SW480 (cell line): ENCODE measurements at places on chromosomes 1 and 21.

GRCh38 chr21:39315603-39316445 is 2.4 kb upstream of the BRWD1 start:
- DNase-seq: no peak

DNA sequence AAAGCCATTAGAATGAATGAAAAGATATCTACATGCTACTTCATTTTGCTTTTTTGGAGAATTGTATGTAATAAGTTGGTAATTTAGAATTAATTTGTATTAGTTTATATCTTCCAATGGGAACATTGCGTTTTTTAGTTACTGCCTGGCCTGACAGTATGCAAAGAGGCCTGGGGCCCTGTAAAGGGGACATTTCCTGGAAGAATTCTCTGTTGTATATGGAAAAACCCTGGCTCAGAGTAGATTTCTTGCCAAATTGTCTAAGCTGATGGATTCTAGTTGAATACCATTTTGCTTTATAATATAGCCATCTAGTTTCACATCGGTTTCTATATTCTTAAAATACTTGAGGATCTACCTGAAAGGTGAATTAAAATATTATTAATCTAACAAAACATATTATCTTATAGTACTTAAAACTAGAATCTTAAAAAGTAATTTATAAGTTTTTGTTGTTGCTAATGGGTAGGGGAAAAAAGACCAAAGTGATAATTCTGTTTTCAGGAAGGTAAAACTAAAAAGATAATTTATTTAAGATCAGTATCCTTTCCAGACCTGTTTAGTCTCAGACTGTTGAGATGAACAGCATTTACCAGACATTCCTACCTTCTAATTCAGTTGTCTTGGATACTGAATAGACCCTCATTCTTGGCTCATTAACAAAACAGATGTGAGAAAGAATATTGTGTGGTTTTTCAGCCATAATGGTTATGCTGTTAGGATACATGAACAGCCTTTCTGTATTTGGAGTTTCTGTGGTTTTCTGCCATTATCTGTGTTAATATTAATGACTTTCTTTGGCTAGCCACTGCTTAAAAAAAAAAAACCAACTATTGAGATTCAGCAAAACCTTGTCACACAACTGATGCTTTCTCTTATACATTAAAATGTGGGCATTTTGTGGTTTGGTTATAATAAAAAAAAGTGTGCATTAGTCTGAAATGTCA is 4.8 kb downstream of the AGO3 start:
- no peak for DNase-seq

DNA sequence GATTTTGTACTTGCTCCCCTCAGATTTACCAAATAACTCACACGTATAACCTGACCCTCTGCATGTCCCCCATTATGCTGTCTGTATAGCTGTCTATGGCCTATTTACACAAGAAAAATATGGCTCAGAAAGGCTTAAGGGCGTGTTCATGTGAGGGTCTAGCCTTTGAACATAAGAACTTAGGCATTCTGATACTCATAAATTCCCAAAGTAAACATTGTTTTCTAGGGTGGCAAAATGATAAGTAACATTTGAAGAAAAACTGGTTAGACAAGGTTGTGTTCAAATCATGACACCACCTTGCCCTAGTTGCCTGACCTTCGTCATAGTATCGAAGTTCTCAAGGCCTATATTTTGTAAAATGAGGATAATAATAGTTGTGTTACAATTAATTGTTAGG is 394.6 kb downstream of the LRRIQ3 start:
- DNase-seq: no peak

DNA sequence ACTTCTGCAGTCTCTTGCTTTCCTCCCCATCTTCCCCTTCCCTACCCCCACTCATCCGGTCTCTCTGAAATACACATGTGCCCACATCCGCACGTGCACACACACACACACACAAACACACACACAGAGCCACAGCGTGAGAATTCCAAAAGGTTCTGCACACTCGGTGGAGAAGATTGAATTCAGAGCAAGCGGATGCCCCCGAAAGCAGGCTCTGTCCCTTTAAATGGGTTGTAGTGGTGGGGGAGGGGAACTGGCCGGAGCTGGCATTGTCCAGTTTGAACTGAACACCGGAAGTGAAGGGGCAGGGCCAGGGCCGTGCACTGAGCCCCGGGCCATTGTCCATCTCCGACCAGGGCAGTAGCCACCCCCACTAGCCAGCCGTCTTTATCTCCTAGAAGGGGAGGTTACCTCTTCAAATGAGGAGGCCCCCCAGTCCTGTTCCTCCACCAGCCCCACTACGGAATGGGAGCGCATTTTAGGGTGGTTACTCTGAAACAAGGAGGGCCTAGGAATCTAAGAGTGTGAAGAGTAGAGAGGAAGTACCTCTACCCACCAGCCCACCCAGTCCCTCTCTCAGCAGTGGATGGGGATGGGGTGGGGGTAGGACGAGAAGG is 1.3 kb upstream of the LIN28A start:
- no peak for DNase-seq

- no peak for DNase-seq
Observed at GRCh38 chr1:55928576-55928975, 650.8 kb downstream of the PLPP3 start.

DNA sequence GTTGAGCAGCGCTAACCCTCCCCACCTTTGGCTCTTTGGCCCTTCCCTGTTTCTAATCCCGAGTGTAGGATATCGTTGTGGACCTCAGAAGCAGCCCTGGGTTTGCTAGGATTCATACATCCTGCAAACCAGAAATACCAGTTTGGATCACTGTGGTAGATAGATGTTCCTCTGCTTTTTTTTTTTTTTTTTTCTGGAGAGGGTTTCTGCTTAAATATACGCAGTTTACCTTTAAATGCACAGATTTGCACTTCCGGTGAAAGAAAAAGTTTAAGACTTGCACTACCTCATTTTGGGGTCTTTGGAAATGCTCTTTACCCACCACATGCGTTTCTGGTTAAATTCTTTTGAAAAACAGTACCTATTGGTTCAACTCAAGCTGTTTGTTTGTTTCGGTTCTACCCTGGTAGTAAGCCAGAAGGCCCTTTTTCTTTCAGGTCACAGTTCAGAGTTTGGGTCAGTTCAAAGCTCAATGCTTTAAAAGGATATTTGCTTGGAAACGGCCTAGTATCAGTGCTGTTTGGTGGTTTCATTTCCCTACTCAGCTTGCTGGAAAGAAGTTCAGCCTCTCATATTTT is 908 bp downstream of the DDI2 start:
- DNase-seq: no peak

- DNase-seq: no peak
Observed at GRCh38 chr1:41479808-41480160, 4.7 kb downstream of the EDN2 start.
